ENCODE measurements at places on chromosomes 3 and 15.

- no peak for DNase-seq
These were observed 64.0 kb downstream of the GLB1 start for GRCh38 chr3:33032938-33033337.

DNA sequence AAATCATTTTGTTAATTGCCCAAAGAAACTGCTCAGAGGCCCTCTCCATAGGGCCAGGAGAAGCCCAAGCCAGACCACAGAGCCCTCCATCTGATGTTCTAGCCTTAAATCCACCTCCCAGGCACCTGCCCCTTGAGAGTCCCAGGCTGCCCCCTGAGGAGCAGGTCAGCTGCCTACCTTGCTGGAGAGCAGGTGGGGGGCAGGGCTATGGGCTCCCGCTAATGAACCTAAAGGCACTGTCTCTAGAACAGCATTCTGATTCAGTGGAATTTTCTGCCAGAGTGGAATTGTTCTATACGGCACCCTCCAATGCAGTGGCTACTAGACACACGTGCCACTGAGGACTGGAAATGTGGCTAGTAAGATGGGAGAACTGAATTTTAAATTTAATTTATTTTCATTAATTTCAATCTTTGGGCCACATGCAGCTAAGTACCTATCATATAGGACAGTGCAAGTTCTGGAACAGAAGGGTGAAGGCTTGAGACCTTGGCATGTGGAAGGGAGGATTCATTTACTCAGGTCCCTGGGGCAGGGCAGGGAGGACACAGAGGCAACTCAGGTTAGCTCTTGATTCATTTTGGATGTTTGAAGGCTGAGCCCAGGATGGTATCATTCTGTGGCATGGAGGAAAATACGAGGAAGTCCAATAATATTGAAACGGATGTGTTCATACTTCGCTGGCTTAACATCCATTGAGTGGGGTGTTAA lies 11.4 kb downstream of the AMOTL2 start:
- no peak for DNase-seq

GRCh38 chr15:41695750-41696436 lies 35.7 kb downstream of the MGA start:
- DNase-seq = peak; percentile 9

DNA sequence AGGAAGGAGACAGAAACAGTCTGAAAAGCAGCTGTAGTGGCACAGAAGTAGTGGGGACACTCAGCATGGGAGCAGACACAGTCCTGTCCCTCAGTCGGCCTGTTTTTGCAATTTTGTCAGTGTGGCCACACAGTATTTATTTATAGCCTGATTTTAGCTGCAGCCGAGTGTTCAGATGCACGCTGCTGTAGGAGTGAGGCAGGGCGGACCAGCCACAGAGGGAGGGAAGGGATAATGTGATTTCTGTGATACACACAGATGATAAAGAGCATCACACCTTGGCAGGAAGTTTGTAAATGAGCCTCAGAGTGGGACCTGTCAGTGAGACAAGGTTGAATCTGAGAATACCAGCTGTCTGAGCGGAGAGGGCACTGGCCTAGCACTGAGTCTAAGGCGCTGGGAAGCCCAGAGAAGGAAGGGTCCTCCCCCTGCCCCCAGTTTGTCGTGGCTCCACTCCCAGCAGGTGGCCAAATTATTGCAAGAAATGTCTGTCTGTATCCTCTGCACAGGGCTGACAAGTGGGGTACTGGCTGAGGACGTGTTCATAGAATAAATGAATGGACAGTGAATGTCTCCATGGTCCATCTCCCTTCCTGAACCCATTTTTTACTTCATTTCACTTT lies 3.8 kb downstream of the PSTPIP1 start:
- no peak for DNase-seq

GRCh38 chr15:77646104-77646694 lies 13.5 kb upstream of the LINGO1 start:
- no peak for DNase-seq

DNA sequence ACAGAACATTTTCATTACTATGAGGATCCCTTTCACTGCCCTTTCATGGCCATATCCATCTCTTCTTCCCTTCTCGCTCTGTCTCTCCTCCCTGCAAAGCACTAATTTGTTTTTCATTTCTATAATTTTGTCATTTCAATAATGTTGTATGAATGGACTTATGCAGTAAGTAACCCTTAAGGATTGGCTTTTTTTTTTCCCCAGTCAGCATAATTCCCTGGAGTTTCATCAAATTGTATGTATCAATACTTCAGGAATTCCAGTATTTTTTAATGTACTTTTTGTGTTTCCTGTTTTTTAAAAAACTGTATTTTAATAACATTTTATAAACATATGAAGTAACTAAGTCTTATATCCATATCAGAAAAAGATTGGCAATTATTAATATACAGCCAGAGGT lies 1016.0 kb upstream of the SEMA6D start:
- DNase-seq = no peak

DNA sequence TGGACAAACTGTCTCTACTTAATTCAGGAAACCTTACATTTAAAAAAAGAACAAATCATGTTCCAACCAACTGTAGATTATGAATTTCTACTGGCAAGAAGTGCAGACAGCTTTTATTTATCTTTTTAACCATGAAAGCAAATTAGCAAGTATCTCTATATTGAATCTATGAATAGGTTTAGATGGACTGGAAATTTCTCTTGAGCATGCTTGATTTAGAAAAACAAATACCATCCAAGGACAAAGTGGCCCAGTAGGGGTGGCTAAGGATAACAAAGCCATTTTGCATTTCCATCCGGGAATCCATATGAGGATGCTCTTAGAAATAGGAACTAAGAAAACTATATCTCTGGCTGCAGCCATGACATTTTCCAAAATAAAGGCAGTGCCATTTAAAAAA lies 150.6 kb downstream of the KCNMB2 start:
- no peak for DNase-seq

DNA sequence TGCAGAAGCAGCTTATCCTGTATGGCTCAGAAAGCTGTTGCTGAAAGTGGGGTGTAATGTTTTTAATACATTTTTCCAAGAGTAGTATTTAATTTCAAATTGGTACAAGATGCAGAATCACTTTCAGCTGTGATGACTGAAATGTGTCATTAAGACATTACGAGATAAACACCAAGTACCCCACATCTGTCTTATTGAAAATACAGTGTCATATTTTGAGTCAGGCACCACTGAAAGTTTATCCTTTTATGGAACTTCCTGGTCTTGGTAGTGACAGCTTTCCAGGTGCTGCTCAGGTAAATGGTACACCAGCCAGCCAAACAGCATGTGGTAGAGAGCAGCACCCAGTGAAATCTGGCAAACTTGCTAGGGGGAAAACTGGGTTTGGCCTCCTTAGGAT lies 16.9 kb downstream of the ASTE1 start:
- no peak for DNase-seq

DNA sequence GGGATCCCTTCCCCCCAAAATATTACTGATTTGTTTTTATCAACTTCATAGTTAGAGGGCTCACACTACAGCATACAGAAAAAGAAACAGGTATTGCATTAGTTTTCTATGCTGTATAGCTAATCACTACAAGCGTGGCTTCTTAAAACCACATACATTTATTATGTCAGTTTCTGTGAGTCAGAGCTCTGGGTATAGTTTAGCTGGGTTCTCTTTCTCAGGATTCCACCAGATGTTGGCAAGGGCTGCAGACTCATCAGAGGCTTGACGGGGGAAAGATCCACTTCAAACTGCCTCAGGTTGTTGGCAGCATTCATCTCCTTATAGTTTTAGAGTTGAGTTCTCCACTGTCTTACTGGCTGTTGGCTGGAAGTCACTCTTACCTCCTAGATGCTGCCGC lies 328.0 kb downstream of the NLGN1 start:
- DNase-seq = no peak

All from stimulated activated CD4-positive, alpha-beta T cell treated with anti-CD3 and anti-CD28 coated beads, Interleukin-2, amount 100 ng/mL, for 48 hours (primary cell).